ENCODE measurements at places on chromosomes 12 and 14.

DNA sequence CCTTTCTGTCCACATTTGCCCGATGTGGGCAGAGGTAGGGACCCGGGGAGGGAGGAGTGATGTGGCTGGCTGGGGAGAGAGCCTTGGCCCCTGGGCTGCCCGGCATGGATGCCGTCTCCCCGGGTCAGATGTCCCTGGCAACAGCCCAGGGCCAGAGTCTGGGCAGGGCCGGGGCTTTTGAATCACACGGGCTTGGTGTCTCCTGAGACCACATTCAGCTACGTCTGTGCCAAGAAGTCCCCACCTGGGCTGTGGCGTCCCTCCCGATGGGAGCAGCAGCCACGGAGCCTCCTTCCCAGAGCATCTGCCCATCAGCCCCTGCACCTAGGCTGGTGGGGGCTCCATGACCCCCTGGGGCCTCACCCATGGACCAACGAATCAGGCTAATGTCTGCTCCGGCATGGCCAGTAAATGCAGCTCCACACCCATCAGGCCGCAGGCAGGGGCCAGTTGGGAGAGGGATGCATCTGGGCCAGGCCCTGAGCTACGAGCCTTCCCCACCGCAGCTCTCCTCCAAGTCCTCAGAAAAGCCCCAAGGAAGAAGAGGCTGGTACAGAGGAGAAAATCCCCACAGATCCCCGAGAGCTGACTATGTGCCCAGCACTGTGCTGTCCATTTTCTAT, 109.4 kb downstream of the RFLNA start:
- no peak for DNase-seq

DNA sequence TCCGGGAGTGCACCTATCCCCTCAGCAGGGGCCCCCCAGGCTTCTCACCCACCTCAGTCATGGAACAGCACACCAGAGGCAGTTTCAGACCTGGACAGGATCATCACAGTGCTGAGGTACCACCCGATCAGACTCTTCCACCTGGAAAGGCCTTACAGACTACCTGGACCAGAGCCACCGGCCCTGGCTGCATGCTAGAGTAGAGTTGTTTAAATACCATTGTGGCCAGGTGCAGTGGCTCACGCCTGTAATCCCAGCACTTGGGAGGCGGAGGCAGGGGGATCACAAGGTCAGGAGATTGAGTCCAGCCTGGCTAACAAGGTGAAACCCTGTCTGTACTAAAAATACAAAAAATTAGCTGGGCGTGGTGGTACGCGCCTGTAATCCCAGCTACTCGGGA, 61.5 kb downstream of the TSPAN11 start:
- DNase-seq: no peak

GRCh38 chr14:77375164-77375950, 1.5 kb downstream of the TMED8 start:
- DNase-seq: no peak

DNA sequence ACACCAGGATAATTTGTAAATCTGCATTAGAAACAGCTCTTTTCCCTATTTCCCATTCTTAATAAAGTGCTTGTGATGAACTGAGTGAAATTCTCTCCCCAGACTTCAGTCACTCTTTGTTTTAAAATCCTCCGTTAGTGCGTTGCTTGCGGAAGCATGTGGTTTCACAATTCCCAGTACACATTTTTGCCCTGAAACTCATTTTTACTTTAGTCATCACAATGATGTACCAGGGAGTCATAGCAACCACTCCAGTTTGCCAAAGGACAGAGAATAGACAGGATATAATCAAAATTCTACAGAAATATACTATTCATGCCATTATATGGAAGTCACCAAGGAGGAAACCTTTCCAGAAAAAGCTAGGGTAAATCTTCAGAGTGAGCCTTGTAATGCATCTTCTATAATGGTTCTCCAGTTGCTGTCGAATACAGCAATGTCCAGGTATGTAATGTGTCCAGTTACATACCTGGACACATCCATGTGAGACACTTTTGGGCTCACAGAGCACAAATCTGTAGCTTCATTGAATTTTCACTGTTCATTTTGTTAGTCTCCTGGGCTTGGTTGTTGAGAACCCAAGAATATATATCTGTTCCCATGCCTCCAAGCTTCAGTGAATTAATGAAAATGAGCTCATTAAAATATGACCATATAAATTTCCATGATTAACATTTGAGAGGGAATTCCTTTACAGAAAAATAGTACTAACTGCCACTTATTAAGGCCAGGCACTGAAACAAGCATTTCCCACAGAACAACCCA, 57.8 kb downstream of the GPR135 start:
- no peak for DNase-seq

DNA sequence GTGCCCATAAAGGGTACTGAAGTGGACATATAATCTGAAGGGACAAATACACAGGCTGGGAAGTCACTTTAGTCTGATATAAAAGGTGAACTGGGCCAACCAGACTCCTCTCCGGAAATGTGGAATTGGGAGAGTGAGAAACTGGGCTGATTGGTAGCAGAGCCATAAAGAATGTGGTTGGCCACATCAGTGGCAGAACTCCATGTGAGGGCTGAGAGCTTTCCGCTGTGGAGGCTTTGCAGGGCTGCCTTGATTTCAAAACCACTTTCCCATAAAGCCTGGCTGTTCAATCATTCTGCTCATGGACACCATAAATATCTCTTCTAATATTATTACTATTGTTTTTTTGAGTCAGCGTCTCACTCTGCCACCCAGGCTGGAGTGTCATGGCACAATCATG, 220.3 kb downstream of the MON2 start:
- DNase-seq: no peak

GRCh38 chr14:29645117-29645516, 282.5 kb downstream of the PRKD1 start:
- DNase-seq: no peak

- DNase-seq: no peak
Measured at GRCh38 chr12:27434673-27435565, 11.6 kb upstream of the SMCO2 start.

DNA sequence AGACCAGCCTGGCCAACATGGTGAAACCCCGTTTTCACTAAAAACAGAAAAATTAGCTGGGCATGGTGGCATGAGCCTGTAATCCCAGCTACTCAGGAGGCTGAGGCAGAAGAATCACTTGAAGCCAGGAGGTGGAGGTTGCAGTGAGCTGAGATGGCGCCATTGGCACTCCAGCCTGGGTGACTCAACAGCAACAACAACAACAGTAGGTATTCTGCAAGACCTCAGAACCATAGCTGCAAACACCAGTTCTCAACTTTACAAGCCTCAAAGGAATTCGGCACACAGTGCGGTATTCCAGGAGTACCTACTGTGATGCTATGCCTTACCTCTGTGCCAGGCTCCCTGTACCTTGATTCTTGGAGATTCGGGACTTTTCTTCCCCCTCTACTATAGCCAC, 15.8 kb downstream of the FOXN3 start:
- no peak for DNase-seq

- no peak for DNase-seq
Measured at GRCh38 chr12:81078469-81079196, 754 bp downstream of the ACSS3 start.

DNA sequence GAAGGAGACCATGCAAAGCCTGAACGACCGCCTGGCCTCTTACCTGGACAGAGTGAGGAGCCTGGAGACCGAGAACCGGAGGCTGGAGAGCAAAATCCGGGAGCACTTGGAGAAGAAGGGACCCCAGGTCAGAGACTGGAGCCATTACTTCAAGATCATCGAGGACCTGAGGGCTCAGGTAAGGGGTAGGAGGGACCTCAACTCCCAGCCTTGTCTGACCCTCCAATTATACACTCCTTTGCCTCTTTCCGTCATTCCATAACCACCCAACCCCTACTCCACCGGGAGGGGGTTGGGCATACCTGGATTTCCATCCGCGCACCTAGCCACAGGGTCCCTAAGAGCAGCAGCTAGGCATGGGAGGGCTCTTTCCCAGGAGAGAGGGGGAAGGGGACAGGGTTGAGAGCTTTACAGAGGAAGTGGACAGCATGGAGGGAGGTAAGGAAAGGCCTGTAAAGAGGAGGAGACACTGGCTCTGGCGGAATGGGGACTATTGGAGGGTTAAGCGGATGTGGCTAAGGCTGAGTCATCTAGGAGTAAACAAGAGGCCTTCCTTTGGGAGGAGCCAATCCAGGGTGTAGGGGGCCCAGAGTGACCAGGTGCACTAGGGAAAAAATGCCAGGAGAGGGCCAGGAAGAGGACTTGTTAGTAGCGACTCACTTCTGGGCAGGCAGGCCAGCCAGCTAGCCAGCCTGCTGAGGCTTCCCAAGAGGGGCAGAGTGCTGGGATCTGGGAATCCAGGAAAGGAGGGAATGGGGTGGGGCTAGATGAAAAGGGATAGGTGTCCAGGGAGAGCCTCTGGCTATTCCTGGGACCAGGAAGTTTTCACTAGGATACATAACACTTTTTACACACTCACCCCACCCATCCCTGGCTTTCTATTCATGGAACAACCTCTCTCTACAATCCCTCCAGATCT, 754 bp downstream of the KRT18 start:
- DNase-seq: no peak

DNA sequence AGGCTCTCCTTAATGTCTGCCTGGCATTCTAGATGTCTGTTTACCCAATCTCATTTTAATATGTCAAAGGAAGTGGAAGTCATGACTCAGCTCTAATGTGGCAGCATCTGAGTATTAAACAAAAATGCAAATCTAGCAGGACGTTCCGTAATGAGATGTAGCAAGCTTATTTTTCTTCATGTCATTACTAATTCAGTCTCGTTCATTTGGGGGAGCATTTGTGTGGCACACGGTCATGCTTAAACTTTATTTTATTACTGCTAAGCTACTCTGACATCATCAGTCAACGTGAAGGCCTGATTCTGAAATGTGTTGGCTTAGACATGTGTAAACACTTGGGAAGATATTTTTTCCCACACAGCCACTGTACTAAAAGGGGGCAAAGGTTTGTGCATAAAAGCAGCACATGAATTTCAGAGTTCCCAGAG, 326.7 kb upstream of the TMPO start:
- DNase-seq: no peak

- no peak for DNase-seq
Measured at GRCh38 chr12:89326239-89327040, 25.9 kb downstream of the DUSP6 start.

DNA sequence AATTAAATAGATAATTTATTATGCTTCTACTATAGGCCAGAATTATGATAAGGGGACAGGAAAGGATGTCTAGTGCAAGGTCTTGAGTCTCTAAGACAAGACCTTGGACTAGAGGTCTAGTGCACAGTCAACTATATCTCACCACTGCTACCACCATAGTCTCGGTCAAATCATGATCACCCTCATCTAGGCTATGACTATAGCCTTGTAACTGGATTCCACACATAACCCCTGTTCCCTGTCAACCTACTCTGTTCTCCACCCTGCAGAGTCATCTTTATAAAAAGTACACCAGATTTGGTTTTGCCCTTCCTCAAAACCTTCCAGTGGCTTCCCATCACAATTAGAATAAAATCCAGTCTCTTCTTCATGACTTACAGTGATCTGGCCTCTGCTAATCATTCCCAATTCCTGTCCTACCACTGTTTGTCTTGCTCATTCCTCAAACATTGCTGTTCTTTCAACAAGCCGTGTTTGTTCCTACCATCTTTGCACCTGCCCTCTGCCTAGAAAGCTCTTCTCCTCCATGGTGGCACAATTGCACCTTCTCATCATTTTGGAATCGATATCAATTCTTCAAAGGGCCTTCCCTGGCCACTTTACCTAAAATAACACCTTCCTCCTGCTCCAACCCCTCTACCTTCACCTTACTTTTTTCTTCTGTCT, 169.4 kb downstream of the FOXN3 start:
- no peak for DNase-seq

DNA sequence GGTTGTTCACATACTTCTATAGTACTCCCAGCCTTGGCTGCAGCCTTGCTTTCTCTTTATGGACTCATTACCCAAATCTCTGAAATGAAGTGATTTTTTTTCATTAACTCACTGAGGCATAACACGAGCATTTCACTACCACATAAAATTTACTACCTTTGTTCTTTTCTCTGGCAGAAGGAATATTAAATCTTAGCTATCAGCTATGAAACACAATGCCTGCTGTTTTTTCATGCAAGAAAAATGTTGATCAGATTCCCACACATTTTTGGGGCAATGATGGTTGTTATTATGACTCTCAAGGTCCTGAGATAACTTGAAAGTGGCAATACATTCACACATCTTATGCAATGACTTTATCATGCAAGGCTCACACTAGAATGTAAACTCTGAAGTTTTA, 225.3 kb upstream of the ATP2B1 start:
- no peak for DNase-seq

DNA sequence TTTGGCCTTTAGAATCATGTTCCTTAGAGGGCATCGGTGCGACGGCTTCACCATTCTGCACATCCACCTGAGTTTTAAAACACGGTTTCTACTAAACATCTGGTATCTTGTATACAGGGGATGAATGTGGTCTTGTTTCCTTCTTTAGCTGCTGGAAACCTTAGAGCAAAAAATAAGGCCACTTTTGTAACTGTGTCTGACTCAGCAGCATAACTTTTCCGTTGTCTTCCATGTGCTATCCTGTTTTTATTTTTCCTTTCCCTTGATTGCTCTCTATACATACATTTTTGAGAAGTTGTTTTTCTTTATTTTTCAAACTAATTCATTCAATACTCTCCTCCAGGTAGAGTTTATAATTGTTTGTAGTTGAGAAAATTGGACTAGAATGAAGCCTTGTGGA, 108.8 kb upstream of the PCED1B start:
- DNase-seq: no peak

GRCh38 chr12:29572938-29573337, 75.5 kb upstream of the OVCH1 start:
- no peak for DNase-seq

DNA sequence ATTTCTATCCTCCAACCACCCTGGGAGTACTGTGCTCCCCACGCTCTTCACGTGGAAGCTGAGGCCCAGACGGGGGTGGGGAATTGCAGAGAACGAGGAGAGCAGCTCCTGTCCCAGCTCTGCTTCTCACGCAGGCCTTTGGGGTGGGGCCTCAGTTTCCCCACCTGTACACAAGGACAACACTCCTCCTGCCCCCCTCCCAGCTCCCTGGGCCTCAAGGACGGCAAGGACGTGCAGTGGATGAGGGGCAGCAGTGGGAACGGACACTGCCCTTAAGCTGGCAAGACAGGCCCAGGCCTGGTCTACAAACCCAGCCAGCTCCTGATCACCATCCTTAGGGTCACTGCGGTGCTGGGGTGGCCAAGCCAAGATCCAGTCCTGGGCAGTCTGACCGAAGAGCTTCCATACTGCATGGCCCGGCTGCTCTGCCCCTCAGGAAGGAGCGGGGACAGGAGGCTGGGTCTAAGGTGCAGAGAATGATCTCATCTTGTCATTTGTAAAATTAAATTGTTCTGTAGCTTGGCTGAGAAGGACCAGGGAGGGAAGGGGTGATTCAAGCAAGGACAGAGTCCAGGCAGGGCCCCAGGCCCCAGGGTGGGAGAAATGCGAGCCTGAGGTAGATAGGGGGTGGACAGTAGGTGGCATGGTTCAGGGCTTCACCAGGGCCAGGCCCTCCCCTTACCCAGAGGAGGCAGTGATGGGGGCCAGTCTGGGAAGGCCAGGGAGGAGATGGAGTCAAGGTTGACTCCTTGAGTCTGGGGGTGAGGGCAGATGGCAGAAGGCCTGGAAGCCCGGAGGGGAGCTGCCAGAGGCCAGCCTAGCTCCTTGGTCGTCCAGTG, 1.3 kb upstream of the CLBA1 start:
- no peak for DNase-seq

All from stimulated activated CD8-positive, alpha-beta memory T cell treated with anti-CD3 and anti-CD28 coated beads, Interleukin-7, amount 100 ng/mL, for 1 hour (primary cell).